Hematopoietic multipotent progenitor cell treated with erythropoietin and hydrocortisone succinate and interleukin-3 and kit ligand, for 6 days (in vitro differentiated cells): ENCODE measurements at places on chromosomes 1 and 21.

DNA sequence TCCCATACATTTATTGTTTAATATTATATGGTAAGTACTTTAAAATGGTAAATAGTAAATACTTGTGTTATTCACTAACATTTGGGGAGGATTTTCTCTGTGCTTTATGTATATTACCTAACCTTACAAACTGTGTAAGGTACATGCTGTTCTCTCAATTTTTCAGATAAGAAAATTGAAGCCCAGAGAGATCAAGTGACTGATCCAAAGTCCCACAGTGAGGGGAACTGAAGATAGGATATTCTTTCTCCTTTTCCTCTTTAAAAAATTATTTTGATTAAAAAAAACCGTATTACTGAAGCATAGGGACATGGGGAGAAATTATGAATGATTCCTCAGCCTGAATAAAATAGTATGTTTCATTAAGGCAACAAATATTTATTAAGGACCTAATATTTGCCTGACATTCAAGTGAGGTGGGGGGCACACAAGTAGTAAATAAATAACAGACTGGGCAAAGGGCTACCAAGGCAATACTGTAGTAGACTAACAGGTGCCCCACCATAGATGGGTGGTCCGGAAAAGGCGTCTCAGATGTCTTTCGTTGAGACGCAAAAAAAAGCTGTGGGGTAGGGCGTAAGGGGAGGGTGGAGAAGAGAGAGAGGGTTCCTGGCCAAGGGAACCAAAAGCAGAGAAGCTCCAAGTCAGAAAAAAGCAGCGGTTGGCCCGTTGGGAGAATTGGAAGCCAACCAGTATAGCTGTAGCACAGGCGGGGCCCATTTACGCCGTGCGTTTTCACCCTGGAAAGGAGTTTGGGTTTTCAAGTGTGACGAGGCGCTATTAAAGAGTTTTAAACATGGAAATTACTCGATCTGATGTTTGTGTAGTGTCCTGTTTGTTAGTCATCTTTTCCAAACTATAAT, 944 bp upstream of the AGO3 start:
- peak; percentile 89 for DNase-seq

- DNase-seq: no peak
These were observed 29.4 kb upstream of the EPS8L3 start for GRCh38 chr1:109793089-109793485.

- DNase-seq: no peak
These were observed 68.3 kb downstream of the CAPZB start for GRCh38 chr1:19416921-19417470.

DNA sequence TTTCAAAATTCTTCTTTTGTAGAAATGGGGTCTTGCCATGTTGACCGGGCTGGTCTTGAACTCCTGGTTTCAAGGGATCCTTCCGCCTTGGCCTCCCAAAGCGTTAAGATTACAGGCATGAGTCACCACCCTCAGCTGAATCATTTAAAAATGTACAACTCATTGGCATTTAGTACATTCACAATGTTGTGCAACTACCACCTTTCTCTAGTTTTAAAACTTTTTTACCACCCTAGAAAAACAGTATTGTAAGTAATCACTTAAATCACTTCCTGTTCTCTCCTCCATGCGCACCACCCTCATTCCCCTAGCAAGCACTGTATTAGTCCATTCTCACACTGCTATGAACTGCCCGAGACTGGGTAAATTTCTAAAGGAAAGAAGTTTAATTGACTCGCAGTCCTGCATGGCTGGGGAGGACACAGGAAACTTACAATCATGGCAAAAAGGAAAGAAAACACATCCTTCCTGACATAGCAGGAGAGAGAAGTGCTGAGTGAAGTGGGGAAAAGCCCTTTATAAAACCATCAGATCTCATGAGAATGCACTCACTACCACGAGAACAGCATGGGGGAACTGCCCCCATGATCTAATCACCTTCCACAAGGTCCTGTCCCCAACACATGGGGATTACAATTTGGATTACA, 14.4 kb upstream of the THEM5 start:
- DNase-seq: no peak

- DNase-seq: no peak
These were observed 81.5 kb upstream of the ZP4 start for GRCh38 chr1:237972186-237972585.

DNA sequence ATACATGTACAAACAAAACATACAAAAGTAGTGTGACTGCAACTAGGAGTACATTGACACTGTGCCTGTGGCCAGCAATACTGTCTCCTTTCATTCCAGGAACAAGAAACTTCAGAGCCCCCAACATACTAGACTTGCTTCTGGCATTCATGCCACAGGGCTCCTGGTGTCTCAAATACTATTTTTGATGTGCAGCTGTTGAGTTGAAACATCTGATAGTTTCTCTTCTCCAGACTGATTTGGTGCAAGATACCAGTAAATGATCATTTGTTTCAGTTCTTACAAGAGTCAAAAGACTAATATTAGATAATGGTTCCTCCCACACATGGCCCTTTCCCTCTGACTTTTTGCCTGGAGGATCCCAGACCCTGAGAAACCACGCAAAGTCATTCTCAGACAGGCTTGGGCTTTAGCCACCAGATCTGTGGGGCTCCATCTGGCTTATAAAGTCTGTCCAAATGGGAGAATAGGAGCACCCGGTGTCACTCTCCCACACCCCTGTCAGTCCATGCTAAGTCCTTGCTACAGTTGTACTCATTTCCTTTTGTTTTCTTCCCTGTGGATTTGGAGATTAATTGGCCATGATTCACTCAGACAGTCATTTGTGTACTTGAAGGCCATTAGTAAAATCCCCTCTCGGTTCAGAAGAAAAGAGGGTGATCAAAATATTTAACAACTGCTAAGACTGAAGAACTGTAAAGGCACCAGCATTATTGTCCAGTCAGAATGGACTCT, 163.5 kb upstream of the RUNX1 start:
- DNase-seq: no peak

- no peak for DNase-seq
These were observed 111.1 kb upstream of the COA6 start for GRCh38 chr1:234262007-234262753.

GRCh38 chr21:42684109-42684916, 30.9 kb downstream of the PDE9A start:
- DNase-seq: peak; percentile 27

DNA sequence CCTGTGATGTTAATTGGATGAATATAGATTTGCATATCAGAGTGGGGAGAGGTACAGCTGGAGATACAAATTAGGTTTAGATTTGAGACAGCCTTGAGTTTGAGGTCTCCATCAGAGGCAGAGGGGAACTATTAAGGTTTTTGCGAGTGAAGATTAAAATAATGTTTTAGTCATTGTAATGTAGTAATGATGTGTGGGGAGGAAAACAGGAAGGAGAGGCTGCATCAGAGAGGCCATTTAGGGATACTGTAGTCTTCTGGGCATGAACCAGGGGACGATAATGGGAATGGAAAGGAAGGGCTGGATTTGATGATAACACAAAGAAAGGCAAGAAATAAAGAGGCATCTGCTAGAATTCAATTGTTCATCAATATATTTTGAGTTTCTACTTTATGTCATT, 9.5 kb downstream of the CD84 start:
- no peak for DNase-seq

DNA sequence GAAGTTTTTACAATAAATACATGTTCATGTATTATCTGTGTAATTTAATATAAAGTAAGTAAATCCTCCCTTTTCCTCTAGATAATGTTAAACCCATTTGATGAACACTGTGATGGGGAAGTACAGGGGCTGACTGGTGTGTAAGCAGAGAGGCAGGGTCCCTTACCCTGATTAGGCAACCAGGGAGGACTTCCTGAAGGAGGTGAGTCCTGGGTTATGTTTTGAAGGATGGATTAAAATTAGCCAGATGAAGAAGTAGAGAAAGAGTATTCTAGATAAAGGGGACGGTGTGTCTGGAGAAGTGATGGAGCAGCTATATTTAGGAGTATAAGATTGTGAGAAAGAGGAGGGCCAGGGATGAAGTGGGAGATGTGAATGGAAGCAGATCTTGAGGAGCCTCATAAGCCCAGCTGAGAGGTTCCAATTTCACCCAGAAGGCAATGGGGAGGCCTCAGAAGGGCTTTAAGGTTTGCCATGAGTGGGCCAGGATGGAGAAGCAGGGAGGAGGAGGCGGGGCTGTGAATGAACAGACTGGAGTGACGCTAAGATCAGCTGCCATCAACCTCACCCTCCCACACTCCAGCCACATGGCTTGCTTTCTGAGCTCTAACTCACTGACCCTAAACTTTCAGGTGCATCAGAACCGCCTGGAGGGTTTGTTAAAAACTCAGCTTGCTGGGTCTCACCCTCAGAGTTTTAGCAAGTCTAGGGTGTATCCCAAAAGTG, 30.9 kb upstream of the ID3 start:
- DNase-seq: no peak

DNA sequence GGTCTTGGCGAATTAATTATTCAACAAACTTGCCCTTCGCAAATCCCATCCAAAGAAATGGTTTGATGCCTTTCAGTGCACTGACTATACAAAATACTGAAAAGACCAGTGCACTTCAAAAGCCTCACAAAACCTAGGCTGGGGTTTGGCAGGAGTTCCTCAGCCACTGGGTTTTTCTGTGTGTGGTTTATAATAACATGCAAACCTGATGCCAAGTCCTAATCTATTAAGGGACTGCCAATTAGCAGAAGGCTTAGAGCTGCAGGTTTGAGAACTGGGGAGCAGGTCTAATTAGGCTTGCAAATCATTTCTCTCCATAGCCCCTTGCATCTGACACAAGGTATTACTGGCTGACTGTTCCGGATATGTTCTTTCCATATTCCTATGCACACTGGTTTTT, 27.7 kb downstream of the PLPP3 start:
- no peak for DNase-seq

GRCh38 chr1:213244664-213245091, 193.6 kb downstream of the RPS6KC1 start:
- DNase-seq: peak; percentile 82

DNA sequence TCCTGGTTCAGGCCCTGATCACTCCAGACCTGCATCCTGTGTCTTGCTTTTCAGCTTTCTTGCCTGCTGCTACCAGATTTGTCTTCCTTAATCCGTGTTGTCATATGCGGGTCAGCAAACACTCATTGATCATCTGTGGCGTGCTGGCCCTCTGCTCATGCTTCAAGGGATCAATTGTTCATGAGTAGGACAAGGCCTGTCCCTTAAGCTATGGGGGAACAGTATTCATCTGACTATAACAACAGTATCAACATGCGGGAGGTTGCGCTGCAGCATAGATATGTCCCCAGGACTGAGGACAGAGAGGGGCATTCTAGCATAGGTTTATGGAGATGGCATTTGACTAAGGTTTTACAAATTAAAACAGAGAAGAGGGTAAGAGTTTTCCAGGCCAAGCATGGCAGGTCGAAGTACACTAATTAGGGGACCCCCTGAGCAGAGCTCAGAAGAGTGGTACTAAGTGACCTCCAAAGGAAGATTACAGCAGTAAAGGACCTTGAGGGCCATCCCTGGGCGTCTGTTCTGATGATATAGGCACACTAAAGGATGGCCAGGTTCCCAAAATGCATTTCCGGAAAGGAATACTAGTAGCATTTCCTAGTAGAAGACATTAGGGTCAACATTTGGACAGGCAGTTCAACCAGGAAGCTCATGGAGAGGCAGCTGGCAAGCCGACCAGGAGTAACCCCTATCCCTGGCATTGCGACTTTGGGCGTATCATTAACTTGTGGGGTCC, 811 bp upstream of the ZNF672 start:
- DNase-seq: no peak

DNA sequence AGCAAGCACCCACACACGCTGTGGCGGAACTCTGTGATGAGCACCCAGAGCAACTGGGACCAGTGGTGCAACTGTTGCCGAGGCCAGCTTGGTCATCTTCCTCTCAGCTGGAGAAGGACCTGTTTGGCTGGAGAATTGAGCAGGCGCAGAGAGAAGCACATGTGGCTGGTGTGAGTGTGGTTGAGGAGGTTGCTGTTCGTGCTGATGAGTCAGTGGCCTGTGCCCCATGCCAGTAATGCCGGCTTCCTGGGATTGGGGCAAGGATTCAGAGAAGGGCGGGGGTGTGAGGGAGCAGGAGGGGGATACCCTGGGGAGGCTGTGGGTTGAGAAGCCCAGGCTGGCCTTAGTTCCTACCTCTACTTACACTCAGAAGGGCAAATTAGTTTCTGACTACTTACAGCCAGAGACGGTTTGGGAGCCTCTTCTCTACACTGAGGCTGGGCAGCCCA, 57.5 kb upstream of the EPS8L3 start:
- peak; percentile 70 for DNase-seq

GRCh38 chr1:106926803-106927582, 129.5 kb upstream of the PRMT6 start:
- no peak for DNase-seq

DNA sequence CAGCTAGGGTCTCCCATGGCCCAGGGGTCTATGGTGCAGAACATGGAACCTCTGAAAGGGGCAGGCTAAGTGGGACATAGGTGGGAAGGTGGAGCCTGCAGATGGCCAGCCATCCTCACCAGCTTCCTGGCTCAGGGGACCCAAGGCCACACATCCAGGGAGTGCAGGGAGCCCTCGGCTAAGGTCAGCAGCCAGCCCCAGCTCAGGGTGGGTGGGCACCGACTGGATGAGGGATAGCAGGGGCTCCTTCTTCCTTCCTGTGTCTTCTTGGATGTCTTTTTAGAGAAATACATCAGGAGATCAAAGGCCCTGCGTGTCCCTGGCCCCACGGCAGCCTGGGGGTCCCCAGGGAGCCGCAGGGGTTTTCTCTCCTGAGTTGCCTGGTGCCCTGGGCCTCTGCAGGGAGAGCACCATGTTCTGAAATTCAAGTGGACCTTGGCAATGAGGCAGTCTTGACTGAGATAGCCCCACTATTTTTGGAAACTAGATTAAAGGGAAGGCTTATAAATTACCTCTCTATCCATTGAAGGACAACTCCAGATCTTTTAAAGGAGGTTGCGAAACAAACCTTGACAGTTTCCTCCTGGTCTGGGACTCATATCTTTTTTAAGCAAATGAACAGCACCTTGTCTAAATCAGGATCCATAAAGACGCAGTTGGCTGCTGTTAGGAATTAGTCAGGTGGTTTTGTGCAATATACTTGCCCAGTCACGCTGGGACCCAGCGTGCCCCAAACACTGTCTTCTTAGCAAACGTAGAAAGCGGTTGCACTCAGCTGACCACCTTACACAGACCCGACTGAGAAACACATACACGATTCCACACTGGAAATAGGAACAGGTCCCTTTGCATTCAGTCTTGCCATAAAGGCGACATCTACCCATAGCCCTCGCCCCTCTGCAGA, 242.3 kb downstream of the TOMM20 start:
- no peak for DNase-seq

- DNase-seq: peak; percentile 42
These were observed 6.0 kb downstream of the TNFRSF14 start for GRCh38 chr1:2561898-2562895.
